ENCODE measurements at places on chromosomes 12 and 14.

- H3K36me3 ChIP-seq = no peaks in the 10 kb centered on the region
- no peaks in the 10 kb centered on the region for H3K4me1 ChIP-seq
- no peaks in the 10 kb centered on the region for H3K27me3 ChIP-seq
- no peak overlapping the region for H3K4me3 ChIP-seq
Observed at GRCh38 chr14:69077841-69078240, 75.1 kb downstream of the DCAF5 start.

DNA sequence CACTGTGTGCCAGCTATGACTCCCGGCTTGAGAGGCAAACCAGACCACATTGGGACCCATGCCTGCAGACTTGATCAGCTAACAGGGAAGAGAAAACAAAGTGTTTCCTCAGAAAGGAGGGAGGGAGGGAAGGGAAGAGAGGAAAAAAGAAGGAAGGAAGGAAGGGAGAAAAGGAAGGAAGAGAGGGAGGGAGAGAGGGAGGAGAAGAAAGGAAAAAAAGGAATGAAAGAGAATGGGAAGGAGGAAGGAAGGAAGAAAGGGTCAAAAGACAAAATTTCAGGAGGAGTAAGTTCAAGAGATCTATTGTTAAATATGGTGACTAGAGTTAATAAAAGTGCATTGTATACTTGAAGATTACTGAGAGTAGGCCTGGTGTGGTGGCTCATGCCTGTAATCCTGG, 18.9 kb downstream of the FIGNL2 start:
- H3K4me3 ChIP-seq = no peak overlapping the region
- no peaks in the 10 kb centered on the region for H3K4me1 ChIP-seq
- no peaks in the 10 kb centered on the region for H3K36me3 ChIP-seq
- no peaks in the 10 kb centered on the region for H3K27me3 ChIP-seq
- H3K27ac ChIP-seq = no peak overlapping the region

GRCh38 chr14:70888681-70889175, 18.5 kb upstream of the PCNX1 start:
- H3K4me1 ChIP-seq = no peaks in the 10 kb centered on the region
- peak overlapping the region; percentile 62 for H3K27ac ChIP-seq
- no peaks in the 10 kb centered on the region for H3K36me3 ChIP-seq
- H3K4me3 ChIP-seq = no peak overlapping the region
- DNase-seq = no peak
- H3K27me3 ChIP-seq = no peaks in the 10 kb centered on the region

DNA sequence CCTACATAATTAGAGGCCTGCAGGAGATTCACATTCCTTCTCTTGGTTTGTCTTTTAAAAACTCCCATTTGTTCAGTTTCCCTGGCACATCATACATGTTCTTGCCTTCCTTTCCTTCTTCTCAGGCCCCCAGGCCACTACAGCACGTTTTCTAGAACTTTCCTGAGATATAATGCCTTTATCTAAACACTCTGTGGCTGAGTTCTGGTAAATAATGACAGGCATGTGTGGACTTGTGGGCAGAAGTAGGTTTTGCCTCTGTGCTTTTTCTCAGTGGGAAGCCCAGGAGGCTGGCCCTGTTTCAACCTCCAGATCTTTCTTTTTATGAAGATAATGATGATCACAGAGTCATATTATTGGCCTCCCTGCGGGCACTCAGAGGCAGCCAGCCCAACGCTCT, 117.2 kb downstream of the TMX1 start:
- peak overlapping the region; percentile 66 for H3K27ac ChIP-seq
- H3K36me3 ChIP-seq = no peaks in the 10 kb centered on the region
- H3K4me1 ChIP-seq = no peaks in the 10 kb centered on the region
- no peak overlapping the region for H3K4me3 ChIP-seq

DNA sequence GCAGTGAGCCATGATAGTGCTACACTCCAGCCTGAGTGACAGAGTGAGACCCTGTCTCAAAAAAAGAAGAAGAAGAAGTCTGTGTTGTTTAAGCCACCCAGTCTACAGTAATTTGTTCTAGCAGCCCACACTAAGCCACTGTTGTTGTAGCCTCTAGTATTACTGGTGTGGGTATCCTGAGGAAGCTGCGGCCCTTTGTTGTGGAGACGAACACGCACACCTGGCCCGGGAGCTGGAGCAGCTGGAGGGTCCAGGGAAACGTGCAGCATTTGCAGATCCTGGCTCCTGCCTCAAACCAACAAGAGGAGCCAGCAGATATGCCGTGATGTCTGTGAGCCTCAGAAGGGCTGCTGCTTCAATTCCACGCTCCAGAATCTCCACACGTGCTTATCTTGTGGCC, 65.3 kb downstream of the MAP1LC3B2 start:
- H3K27ac ChIP-seq = no peak overlapping the region
- H3K4me3 ChIP-seq = no peak overlapping the region
- no peaks in the 10 kb centered on the region for H3K36me3 ChIP-seq
- DNase-seq = no peak
- no peaks in the 10 kb centered on the region for H3K27me3 ChIP-seq
- no peaks in the 10 kb centered on the region for H3K4me1 ChIP-seq

- no peaks in the 10 kb centered on the region for H3K36me3 ChIP-seq
- peak overlapping the region; percentile 46 for H3K4me3 ChIP-seq
- no peaks in the 10 kb centered on the region for H3K4me1 ChIP-seq
Observed at GRCh38 chr12:68451261-68452077, 119.3 kb upstream of the MDM1 start.

DNA sequence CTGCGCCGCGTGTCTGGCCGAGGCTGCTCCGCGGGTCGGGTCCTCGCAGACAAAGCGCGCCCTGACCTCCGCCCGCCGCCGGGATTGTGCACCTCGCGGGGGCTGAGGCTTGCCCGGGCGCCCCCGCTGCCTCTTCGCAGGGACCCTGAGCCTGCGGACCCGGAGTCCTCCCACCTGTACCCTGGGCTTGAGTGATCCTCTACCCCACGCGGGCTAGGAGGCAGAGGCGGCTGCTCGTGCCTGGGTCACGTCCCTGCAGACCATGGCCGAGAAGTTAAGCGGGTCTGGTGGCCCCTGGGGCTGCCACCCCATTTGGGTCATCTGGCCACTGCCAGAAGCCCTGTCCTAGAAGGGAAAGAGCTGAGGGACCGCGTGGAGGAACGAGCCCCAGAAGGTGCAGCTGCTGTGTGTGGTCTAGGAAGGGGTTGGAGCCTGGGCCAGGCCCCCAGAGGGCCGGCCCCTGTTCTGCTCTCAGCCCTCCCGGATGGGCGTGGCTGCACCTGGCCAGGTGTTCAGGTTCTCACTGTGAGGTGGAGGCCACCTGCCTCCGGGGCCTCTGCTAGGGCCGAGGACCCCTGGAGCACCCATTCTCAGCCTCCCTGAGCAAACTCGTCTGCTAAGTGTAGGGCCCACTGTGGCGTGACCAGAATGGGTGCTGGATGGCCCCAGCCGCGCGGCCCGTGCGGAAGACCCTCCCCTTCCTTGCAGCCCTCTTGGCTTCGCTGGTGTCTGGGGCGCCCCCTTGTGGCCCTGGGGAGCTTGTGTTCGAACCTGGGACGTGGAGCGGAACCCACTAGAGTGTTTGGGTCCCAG, 49.6 kb downstream of the LRCOL1 start:
- no peaks in the 10 kb centered on the region for H3K27me3 ChIP-seq
- DNase-seq = no peak
- H3K4me1 ChIP-seq = no peaks in the 10 kb centered on the region
- H3K4me3 ChIP-seq = peak overlapping the region; percentile 57

DNA sequence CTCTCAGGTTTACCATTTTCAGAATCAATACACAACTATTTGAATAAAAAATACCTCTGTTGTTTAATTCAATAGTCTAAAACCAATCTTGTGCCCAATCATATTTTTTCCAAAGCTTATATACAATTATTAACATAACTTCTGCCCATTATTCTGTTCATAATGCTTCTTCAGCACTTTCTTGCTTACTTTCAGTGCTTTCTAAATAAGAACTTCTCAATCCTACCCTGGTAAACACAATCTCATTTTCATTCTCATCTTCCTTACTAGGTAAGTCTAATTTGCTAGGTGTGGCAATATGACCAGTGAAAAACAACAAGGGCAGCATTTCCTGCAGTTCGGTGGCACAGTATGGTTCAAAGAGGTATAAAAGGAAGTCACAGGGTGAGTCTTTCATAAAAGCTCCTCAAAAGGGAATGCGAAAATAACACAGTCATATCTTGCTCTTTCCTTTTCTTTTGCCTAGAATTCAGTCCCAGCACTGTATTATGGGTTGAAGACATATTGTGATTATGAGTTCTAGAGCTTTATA, 103.5 kb downstream of the FOXG1 start:
- H3K4me3 ChIP-seq = no peak overlapping the region
- peaks cover 3% of the 10 kb centered on the region for H3K27me3 ChIP-seq
- no peaks in the 10 kb centered on the region for H3K4me1 ChIP-seq
- H3K36me3 ChIP-seq = no peaks in the 10 kb centered on the region

DNA sequence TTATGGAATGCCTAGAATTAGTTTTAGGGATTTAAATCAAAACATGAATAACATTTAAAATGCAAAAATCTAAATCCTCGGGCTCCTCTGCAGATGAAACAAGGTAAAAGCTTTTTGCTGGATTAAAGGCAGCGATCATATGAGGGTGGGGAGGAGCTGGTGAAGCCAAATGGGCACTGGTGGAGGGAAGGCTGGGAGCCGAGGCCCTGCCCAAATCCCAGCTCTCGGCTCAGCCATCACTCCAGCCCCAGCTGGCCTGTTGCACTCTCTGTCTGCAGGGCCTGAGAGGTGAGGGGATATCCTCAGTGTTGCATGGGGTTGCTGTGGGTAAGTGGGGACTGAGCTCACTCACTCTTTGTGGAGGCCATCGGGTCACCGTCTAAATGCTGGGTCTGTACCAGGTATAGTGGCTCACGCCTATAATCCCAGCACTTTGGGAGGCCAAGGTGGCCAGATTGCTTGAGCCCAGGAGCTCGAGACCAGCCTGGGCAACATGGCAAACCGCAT, 28.6 kb downstream of the CALM1 start:
- H3K4me3 ChIP-seq = no peak overlapping the region
- DNase-seq = no peak
- H3K4me1 ChIP-seq = no peaks in the 10 kb centered on the region
- H3K36me3 ChIP-seq = no peaks in the 10 kb centered on the region
- no peaks in the 10 kb centered on the region for H3K27me3 ChIP-seq
- H3K27ac ChIP-seq = no peak overlapping the region

- no peaks in the 10 kb centered on the region for H3K36me3 ChIP-seq
- H3K27ac ChIP-seq = no peak overlapping the region
- no peaks in the 10 kb centered on the region for H3K27me3 ChIP-seq
Observed at GRCh38 chr12:2290091-2290490, 237.3 kb downstream of the CACNA1C start.

DNA sequence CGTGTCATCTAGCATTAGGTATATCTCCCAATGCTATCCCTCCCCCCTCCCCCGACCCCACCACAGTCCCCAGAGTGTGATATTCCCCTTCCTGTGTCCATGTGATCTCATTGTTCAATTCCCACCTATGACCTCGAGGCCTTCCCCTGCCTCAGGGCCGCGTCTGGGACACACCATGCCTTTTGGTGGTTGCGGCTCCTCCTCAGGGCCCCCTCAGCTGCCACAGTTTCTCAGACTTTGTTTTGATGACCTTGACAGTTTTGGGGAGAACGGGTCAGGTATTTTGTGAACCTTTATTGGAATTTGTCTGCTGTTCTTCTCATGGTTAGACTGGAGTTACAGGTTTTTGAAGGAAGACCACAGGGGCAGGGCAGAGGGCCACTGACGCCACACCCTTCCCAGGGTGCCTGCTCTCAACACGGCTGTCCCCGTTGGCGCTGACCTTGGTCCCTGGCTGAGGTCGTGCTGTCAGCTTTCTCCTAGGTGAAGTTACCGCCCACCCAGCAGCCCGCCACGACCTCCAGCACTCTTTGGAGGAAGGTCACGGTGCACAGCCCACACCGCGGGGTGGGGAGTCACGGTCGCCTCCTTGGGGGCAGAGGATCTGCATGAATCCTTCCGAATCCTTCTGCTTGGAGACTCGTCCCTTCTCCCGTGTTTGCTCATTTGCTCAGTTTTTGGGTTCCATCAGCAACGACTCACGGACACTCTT, 130.5 kb downstream of the KIF26A start:
- no peaks in the 10 kb centered on the region for H3K27me3 ChIP-seq
- no peak overlapping the region for H3K27ac ChIP-seq
- peak; percentile 20 for DNase-seq
- no peaks in the 10 kb centered on the region for H3K4me1 ChIP-seq
- H3K4me3 ChIP-seq = no peak overlapping the region
- H3K36me3 ChIP-seq = no peaks in the 10 kb centered on the region

DNA sequence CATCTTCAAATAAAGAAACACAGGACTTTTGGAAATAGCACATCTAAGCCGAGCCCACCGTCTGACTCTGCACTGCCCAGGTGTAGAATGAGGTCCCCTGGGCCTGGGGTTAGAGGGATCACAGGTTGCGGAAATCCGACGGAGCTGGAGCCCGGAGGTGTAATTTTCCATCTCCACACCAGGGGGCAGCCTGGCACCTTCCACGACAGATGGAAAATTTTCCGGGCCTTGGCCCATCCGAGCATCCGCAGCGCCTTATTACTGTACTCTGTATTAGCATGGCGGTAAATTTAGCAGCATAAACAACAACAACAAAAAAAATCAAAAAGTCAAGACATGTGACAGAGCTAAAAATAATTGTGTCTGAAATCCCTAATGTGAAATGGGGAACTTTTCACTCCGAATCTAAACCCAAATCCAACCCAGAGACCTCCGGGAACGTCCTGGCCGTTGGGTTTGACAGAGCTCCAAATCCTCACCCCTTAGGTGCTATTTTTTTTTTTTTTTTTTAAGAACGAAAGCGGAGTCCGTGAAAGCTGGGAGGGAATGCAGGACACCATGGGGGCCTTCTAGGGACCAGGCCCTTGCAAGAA, 93.9 kb downstream of the KSR2 start:
- no peaks in the 10 kb centered on the region for H3K4me1 ChIP-seq
- peak; percentile 77 for DNase-seq
- H3K36me3 ChIP-seq = no peaks in the 10 kb centered on the region

DNA sequence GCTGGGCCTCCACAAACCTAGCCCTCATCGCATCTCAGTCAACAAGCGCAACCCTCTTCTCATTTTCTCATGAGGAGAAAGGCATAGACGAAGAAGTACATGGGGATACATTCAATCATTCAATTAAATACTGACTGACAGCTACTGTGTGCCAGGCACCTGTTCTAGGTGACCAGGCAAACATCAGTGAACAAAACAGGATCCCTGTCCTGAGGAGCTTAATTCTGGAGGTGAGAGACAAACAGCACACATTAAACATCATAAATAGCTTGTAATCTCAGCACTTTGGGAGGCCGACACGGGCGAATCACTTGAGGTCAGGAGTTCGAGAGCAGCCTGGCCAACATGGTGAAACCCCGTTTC, 362 bp upstream of the ACYP1 start:
- no peaks in the 10 kb centered on the region for H3K4me1 ChIP-seq
- H3K36me3 ChIP-seq = no peaks in the 10 kb centered on the region
- DNase-seq = no peak
- H3K27ac ChIP-seq = peak overlapping the region; percentile 88
- no peaks in the 10 kb centered on the region for H3K27me3 ChIP-seq

- no peaks in the 10 kb centered on the region for H3K27me3 ChIP-seq
Observed at GRCh38 chr12:52024845-52025230, 18.1 kb downstream of the TAMALIN start.
